ENCODE measurements at places on chromosomes 5 and 9.
A peak's percentile ranks its signal among the peaks of the same experiment; 100 is the strongest.

DNA sequence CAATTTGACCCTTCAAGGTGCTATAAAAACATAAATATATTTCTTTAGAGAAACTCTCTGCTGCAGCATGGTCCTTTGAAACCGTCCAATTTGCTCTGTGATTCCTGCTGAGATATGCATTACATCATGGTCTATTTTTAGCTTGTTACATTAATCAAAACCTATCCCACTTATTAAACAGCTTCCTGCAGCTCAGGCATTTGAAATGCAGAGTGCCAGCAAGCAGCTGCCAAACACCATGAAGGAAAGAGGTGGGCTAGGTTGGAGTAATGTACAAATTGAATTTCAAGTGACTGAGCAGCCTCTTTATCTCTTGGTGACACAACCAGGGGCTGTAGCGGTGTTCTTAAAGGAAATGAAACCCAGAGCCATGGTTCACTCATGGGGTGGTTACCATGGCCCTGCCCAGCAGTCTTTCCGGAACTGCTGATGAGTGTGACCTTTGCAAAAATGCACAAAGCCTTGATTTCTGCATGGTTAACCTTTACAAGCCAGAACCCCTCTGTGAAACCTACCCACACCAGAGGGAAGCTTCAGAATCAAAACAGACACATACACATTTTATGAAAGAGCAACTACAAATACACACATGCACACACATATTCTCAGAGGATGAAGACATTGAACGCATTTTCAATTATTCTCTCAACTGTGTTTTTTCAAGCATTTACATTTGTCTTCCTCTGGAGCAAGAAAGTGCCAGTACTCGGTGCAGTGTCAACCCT, 155.8 kb upstream of the ZNF608 start:
- peak; percentile 33 for DNase-seq

GRCh38 chr5:118551031-118551430, 437.3 kb downstream of the DTWD2 start:
- DNase-seq, result no peak

- no peak for DNase-seq
Observed at GRCh38 chr9:127035948-127036347, 86.5 kb downstream of the ANGPTL2 start.

DNA sequence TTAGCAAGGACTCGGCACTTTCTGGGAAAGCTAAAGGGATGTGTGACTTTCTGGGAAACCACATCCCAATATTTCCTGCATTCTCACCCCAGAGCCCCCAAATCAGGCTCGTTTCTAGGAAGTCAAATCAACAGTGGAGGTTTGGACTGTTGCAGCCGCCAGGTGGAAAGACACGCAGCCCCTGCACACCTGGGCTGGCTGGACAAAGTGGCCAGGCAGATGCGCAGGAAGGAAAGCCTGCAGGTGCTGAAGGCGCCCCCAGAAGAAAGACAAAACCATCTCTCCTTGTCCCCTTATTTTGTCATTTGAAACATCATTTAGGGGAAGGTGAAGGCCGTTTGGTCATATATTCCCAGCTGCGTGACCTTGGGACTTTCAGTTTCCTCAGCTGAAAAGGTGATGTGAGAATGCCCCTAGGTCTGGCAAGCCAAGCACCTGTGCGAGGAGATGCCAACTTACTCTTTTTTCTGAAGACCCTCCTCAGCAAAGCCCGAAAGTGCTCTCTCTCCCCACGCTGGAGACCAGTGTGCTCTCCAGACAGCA, 97.9 kb upstream of the CPEB4 start:
- no peak for DNase-seq

- no peak for DNase-seq
Observed at GRCh38 chr5:6591671-6592288, 41.1 kb downstream of the NSUN2 start.

GRCh38 chr5:140310434-140310833, 7.5 kb upstream of the PFDN1 start:
- no peak for DNase-seq

DNA sequence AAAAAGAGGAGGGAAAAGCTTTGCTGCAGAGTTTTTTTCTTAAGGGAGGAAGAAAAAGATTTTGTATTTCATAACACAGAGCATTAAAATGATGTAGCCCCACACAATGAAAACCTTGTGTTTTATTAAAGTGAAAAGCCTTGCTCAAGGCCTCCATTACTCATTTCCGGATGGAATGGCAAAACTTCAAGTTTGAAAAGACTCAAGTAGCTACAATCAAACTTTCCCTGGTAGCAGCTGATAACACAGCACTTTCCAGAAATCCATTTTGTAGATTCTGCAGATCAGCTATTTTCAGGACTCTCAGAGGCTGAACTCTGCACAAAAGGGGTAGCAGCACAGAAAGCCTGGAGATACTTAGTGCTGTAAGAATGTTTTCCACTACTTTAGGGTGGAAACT, 374.8 kb downstream of the NFIB start:
- peak; percentile 92 for DNase-seq

DNA sequence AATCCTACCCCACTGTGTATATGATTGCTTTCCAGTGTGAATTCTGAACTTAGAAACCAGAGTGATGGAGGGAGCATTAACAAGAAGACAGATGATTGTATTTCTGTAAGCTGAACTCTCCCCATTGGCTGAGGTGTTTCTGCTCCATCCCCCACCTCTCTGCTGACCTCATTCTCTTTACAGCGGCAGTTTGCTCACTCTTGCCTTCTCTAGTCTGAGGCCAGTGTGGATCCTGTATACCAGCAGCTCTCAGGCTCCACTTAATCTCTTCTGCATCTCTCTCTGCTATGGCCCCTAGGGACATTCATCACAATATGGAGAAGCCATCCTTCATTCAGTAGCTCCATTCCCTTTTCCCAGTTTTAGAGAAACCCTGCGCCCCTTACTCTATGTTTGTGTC, 358.8 kb downstream of the MAN2A1 start:
- DNase-seq, result no peak

DNA sequence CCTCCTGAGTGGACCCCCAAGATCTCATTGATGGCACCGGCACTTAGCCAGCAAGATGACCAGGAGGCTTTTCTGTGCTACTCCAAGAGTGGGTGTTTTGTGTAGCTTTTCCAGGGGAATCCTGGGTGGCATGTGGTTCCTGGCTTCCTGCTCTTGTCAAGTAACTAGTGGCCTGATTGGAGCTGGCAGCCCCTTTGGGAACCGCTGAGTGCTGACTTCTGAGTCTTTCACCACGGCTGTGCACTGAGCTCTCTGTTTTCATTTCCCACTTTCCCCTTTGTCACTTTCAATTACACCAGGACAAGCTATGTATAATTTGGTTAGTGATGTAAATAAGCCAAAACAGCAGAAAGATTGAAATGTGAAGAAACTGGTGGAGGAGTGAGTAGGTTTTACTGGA, 255.4 kb downstream of the GOLPH3 start:
- no peak for DNase-seq

GRCh38 chr9:122334916-122335315, 35.9 kb upstream of the PTGS1 start:
- peak; percentile 56 for DNase-seq

- DNase-seq, result no peak
Observed at GRCh38 chr5:119426057-119426456, 26.2 kb upstream of the HSD17B4 start.

DNA sequence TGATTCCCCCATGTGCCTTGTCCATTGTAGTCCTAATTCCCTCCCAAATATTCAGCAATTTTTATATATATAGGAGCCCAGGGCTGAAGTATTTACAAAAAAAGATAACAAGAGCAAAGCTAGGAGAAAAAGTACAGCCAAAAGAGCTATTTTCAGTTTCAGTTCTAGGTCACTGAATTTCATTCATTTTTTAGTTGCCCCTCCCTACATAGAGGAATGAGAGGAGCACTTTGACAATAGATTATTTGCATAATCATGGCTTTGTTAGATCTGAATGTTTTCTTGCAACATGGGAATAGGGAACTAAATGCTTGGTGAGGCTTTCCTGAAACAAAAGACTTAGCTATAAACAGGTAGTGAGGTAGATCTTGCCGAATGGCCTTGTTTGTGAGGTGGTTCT, 15.3 kb upstream of the F2RL2 start:
- peak; percentile 34 for DNase-seq

DNA sequence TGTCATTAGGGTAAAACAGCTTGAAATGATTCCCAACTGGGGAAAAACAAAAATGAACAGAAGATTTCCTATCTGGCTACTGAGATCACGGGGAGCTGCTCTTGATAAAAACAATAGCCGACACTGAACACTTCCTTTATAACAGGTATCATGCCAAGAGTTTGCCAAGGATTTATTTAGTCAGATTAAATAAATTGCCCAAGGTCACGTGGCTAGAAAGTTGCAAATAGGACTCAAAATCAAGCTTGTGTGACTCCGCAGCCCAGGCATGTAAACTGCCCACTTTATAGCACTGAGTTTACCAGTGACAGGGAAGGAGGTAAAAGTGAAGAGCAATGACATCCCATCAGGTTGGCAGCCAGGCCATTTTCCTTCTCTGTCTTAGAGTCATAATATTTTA, 120.7 kb upstream of the ZNF618 start:
- DNase-seq, result no peak

DNA sequence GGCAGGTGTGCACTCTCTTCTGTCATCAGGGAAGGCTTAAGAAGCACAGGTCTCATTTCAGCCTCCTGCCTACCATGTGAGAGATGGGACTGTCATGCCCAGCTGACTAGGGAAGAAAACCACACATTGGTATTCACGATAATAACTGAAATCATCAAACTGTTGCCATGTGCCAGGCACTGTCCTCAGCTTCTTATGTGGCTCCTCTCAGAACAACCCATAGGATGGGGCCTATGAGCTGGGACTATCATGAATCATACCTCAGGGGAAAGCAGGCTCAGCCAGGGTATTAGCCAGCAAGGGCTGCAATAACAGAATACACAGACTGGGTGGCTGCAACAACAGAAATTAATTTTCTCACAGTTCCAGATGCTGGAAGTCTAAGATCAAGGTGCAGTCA, 3.3 kb downstream of the AFAP1L1 start:
- peak; percentile 56 for DNase-seq

- DNase-seq, result peak; percentile 59
Observed at GRCh38 chr9:126490871-126491567, 122.7 kb upstream of the LMX1B start.

- DNase-seq, result no peak
Observed at GRCh38 chr5:149543361-149544027, 7.7 kb downstream of the CSNK1A1 start.

GRCh38 chr9:426976-427375, 212.3 kb downstream of the DOCK8 start:
- no peak for DNase-seq

- DNase-seq, result no peak
Observed at GRCh38 chr5:10199692-10200091, 50.0 kb downstream of the ATPSCKMT start.

DNA sequence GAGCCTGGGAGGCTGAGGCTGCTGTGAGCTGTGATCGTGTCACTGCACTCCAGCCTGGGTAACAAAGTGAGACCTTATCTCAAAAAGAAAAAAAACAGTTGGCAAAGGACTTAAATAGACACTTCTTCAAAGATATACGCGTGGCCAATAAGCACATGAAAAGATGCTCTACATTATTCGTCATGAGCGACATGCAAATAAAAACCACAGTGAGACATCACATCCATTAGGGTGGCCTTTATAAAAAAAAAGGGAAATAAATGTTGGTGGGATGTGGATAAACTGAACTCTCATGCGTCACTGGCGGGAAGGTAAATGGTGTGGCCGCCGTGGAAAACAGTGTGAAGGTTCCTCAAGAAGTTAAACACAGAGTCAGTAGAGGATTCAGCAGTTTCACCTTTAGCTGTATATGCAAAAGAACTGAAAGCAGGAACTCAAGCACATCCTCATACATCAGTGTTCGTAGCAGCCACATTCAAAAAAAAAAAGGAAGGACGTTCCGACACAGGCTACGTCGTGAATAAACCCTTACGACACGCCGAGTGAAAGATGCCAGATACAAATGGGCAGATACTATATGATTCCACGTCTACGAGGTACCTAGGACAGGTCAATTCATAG, 24.5 kb upstream of the NRARP start:
- DNase-seq, result no peak

- peak; percentile 15 for DNase-seq
Observed at GRCh38 chr5:9025942-9026341, 519.9 kb downstream of the SEMA5A start.

- no peak for DNase-seq
Observed at GRCh38 chr9:12538842-12539579, 154.2 kb upstream of the TYRP1 start.

DNA sequence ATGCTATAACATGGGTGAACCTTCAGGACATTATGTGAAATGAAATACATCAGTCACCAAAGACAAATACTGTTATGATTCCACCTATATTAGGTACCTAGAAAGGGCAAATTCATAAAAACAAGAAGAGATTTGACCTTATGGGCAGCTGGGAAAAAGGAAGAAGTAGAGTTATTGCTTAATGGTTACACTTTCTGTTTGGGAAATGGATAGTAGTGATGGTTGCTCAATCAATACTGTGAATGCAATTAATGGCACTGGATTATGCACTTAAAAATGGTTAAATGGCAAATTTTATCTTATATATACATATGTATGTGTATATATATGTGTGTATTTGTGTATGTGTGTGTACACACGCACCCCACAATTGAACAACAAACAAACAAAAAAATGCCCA, 15.2 kb downstream of the FKBP15 start:
- no peak for DNase-seq

GRCh38 chr9:123686829-123687192, 243.1 kb downstream of the DENND1A start:
- no peak for DNase-seq

DNA sequence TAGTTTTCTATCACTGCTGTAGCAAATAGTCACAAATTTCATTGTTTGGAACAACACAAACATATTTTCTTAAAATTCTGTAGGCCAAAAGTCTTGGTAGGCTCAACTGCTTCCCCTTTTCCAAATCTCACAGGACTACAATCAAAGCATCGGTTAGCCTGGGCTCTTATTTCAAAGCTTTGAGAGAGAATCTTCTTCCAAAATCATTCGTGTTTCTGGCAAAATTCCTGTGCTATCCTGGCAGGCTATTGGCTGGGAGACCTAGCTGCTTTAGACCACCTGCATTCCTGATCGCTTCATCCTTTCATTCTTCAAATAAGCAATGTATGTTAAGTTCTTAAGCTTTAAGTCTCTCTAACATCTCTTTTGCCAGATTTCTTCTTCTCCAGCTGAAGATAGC, 629.8 kb upstream of the CDH18 start:
- DNase-seq, result no peak

- DNase-seq, result peak; percentile 68
Observed at GRCh38 chr5:157820593-157821252, 38.2 kb downstream of the CLINT1 start.

- no peak for DNase-seq
Observed at GRCh38 chr9:124468061-124468740, 17.9 kb downstream of the ADGRD2 start.

Measured in iris pigment epithelial cell (primary cell).